Gastrocnemius medialis (tissue), 4 donors: ENCODE measurements at places on chromosomes 2 and 18. TPM values are rescaled to one million over a fixed set of nuclear protein-coding genes. Genes with fewer than 3 reads are reported as not detected.

DNA sequence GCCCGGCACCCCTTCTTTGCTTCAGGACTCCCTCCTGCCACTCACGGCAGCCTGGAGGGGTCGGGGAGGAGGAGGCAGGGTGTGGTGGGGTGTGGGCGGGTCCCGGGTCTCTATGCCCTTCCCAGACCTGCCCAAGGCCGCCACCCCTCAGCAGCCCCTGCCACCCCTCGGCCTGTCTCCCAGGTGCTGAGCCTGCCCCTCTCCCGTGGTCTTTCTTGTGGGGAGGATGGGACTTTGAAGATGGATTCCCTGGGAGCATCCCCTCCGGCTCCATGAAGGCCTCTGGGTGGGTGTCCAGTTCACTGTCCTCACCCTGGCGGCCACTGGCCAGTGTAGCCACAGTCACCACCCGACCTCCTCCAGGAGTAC lies 23.2 kb downstream of the KCNIP3 start:
- no peaks in the 10 kb centered on the region for H3K27me3 ChIP-seq
- no peaks in the 10 kb centered on the region for H3K36me3 ChIP-seq
- H3K4me3 ChIP-seq: no peak overlapping the region
- no peak for DNase-seq
- H3K27ac ChIP-seq: no peak overlapping the region

GRCh38 chr18:39951142-39951720 lies 2003.8 kb upstream of the PIK3C3 start:
- H3K4me1 ChIP-seq: no peaks in the 10 kb centered on the region
- no peak overlapping the region for H3K27ac ChIP-seq

DNA sequence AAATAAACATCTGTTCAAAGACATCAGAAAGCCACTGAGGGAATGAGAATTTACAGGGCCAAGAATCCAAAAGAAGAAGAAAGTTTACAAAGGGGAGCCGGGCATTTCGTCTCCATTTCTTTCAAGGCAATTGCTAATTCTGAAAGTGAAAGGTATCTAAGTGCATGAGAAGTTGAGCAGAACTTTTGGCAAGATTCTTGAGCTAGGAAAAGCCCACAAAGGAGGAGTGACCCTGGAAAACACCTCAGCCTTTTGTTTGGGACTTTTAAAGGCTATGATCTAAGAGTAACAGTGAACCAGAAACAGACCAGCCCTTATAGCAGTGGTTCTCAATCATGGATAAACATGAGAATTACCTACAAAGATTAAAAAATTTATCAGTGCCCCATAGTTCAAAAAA lies 87.4 kb downstream of the MDH1 start:
- no peak overlapping the region for H3K4me3 ChIP-seq
- H3K27me3 ChIP-seq: no peaks in the 10 kb centered on the region
- H3K36me3 ChIP-seq: no peaks in the 10 kb centered on the region
- no peak overlapping the region for H3K27ac ChIP-seq
- H3K4me1 ChIP-seq: peaks cover 6% of the 10 kb centered on the region
- no peak for DNase-seq

Gene CROCC2
- not detected for total RNA-seq

- H3K4me3 ChIP-seq: no peak overlapping the region
- peaks cover 25% of the 10 kb centered on the region for H3K4me1 ChIP-seq
- H3K27ac ChIP-seq: peak overlapping the region; percentile 42
- no peak for DNase-seq
- peaks cover 90% of the 10 kb centered on the region for H3K36me3 ChIP-seq
- H3K27me3 ChIP-seq: no peaks in the 10 kb centered on the region
These were observed 98.8 kb upstream of the EML6 start for GRCh38 chr2:54624591-54625071.

- H3K27ac ChIP-seq: no peak overlapping the region
- no peak overlapping the region for H3K4me3 ChIP-seq
- DNase-seq: no peak
- H3K27me3 ChIP-seq: no peaks in the 10 kb centered on the region
- no peaks in the 10 kb centered on the region for H3K4me1 ChIP-seq
These were observed 23.8 kb upstream of the YWHAQ start for GRCh38 chr2:9654452-9655100.

GRCh38 chr2:45843136-45843535 lies 191.7 kb downstream of the PRKCE start:
- DNase-seq: no peak
- no peak overlapping the region for H3K27ac ChIP-seq
- no peaks in the 10 kb centered on the region for H3K27me3 ChIP-seq
- H3K36me3 ChIP-seq: no peaks in the 10 kb centered on the region
- H3K4me3 ChIP-seq: no peak overlapping the region
- peaks cover 26% of the 10 kb centered on the region for H3K4me1 ChIP-seq

Gene CHRNG
- total RNA-seq: 35.5 TPM

DNA sequence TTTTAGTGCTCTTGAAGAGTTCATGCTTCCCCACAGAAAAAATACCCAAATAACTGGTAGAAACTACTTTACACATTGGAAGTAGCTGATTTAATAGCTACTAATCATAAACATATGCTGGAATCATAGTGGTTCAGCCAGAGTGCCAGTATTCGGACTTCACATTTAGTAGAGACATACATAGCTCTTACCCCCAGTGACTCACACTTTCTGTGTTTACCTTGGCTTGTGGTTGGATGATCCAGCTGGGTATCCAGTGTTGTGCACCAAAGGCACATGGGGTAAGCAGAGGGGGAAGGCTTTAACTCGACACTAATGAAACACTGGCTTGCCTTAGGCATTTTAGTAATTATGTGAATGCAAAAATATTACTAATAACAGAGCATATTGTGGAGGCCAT lies 18.1 kb downstream of the ARHGAP28 start:
- H3K4me1 ChIP-seq: peaks cover 14% of the 10 kb centered on the region
- peak; percentile 67 for DNase-seq
- no peaks in the 10 kb centered on the region for H3K27me3 ChIP-seq
- H3K27ac ChIP-seq: peak overlapping the region; percentile 83
- H3K4me3 ChIP-seq: peak overlapping the region; percentile 7
- no peaks in the 10 kb centered on the region for H3K36me3 ChIP-seq

GRCh38 chr18:78972385-78972918 lies 7.2 kb upstream of the SALL3 start:
- no peak for DNase-seq
- H3K27me3 ChIP-seq: peaks cover 55% of the 10 kb centered on the region
- no peaks in the 10 kb centered on the region for H3K36me3 ChIP-seq
- H3K4me3 ChIP-seq: no peak overlapping the region

- H3K4me3 ChIP-seq: no peak overlapping the region
- no peak for DNase-seq
- H3K4me1 ChIP-seq: no peaks in the 10 kb centered on the region
- no peaks in the 10 kb centered on the region for H3K27me3 ChIP-seq
These were observed 187.9 kb upstream of the ZEB2 start for GRCh38 chr2:144707736-144708326.

- H3K4me1 ChIP-seq: no peaks in the 10 kb centered on the region
- no peak overlapping the region for H3K27ac ChIP-seq
- no peaks in the 10 kb centered on the region for H3K36me3 ChIP-seq
- H3K27me3 ChIP-seq: no peaks in the 10 kb centered on the region
- H3K4me3 ChIP-seq: no peak overlapping the region
These were observed 16.0 kb upstream of the RPE start for GRCh38 chr2:209986415-209986814.

GRCh38 chr2:146806364-146807005 lies 1038.3 kb upstream of the ACVR2A start:
- H3K36me3 ChIP-seq: no peaks in the 10 kb centered on the region
- H3K4me1 ChIP-seq: no peaks in the 10 kb centered on the region
- no peak overlapping the region for H3K27ac ChIP-seq
- no peak overlapping the region for H3K4me3 ChIP-seq
- no peak for DNase-seq
- H3K27me3 ChIP-seq: no peaks in the 10 kb centered on the region

Gene TRABD2A
- 0.60 TPM for total RNA-seq

GRCh38 chr2:237432484-237433092 lies 18.6 kb upstream of the COL6A3 start:
- no peaks in the 10 kb centered on the region for H3K27me3 ChIP-seq
- peaks cover 11% of the 10 kb centered on the region for H3K4me1 ChIP-seq
- no peak overlapping the region for H3K4me3 ChIP-seq
- no peak for DNase-seq
- H3K36me3 ChIP-seq: no peaks in the 10 kb centered on the region

Gene C2orf78
- not detected for total RNA-seq

DNA sequence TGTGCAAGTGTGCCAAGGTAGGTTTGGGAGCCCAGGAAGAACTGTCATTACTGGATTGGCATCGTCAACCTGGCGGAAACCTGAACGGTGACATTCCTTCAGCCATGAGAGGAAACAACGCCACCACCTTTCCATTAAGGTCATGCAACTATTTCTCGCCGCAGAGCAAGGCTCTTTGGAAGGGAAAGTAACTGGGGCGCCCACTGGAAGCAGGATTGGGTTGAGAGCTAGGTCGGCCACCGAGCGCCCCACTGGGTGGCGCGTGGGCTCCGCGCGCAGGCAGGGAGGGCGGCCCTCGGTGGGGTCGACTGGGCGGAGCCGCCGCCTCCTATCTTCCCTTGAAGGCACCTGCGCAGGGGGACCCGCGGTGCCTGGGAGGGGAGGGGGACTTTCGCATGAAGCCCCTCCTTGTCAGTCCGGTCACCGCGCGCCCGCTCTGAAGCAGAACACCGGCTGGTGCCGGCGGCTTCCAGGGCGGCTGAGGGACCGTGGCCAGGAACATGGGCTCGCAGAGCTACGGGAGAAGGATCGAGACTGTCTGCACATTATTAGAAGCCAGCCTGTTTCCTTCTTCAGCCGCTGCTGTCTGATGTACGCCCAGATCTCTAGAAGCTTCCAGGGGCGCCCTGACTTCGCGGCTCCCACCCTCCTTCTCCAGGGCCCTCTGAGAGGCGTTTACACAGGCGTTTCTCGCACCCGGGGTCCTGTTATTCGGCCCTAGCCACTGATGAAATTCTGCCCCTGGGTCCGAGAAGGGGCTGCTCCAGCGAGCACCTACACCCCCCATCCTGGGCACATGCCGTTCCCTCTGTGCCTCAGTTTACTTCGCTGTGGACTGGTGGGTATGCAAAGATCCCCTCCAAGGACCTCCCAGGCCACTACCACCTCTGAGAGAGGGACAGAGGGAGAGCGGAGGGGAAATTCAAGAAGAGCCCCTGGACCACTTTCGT lies 27.3 kb upstream of the MAL start:
- peaks cover 5% of the 10 kb centered on the region for H3K27me3 ChIP-seq
- H3K4me1 ChIP-seq: no peaks in the 10 kb centered on the region
- no peaks in the 10 kb centered on the region for H3K36me3 ChIP-seq
- no peak for DNase-seq
- H3K27ac ChIP-seq: no peak overlapping the region
- H3K4me3 ChIP-seq: peak overlapping the region; percentile 13

- no peaks in the 10 kb centered on the region for H3K36me3 ChIP-seq
- no peaks in the 10 kb centered on the region for H3K4me1 ChIP-seq
- no peak overlapping the region for H3K27ac ChIP-seq
- H3K27me3 ChIP-seq: no peaks in the 10 kb centered on the region
- H3K4me3 ChIP-seq: no peak overlapping the region
These were observed 169.0 kb upstream of the COPS8 start for GRCh38 chr2:236916651-236917050.

DNA sequence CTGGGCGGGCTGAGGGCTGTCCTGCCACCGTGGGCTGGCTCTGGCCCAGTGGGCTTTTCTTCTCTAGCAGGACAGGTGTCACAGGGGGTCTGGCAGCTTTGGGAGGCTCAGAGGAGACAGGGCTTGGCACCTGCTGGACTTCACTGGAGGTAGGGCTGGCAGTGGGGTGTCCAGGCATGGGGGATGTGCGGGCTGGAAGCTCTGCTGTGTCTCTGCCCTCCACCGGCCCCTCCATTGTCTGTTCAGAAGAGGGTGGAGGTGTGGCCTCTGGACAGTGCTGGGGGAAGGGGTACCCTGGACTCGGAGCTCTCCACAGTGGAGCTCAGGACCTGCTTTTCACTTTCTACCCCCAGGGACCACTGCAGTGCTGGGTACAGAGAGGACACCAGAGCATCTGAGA lies 9.2 kb downstream of the PTPRN start:
- no peak overlapping the region for H3K4me3 ChIP-seq
- H3K4me1 ChIP-seq: peaks cover 4% of the 10 kb centered on the region
- H3K36me3 ChIP-seq: no peaks in the 10 kb centered on the region
- H3K27ac ChIP-seq: no peak overlapping the region
- DNase-seq: no peak
- no peaks in the 10 kb centered on the region for H3K27me3 ChIP-seq

Gene KCNG2
- not detected for total RNA-seq
